Memory B cell (primary cell): ENCODE measurements at places on chromosomes 2 and 18.

GRCh38 chr2:55961318-55961911, 37.8 kb upstream of the EFEMP1 start:
- DNase-seq: no peak

- no peak for DNase-seq
These were observed 22.3 kb downstream of the IL1B start for GRCh38 chr2:112814278-112814677.

- no peak for DNase-seq
These were observed 124.3 kb downstream of the RBMS1 start for GRCh38 chr2:160368988-160369930.

DNA sequence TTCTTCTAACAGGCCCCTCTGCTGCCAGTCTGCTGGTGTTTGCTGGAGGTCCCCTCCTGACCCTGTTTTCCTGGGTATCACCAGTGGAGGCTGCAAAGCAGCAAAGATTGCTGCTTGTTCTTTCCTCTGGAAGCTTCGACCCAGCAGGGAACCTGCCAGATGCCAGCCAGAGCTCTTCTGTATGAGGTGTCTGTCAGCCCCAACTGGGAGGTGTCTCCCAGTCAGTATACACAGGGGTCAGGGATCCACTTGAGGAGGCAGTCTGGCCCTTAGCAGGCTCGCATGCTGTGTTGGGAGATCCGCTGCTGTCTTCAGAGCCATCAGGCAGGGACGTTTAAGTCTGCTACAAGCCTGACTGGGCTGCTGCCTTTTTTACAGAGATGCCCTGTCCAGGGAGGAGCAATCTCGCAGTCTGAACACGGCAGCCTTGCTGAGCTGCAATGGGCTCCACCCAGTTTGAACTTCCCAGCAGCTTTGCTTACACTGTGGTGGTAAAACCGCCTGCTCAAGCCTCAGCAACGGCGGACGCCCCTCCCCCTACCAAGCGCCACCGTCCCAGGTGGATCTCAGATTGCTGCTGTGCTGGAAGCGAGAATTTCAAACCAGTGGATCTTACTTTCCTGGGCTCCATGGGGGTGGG, 29.9 kb downstream of the CHCHD5 start:
- DNase-seq: no peak

GRCh38 chr2:136143603-136144451, 25.9 kb upstream of the CXCR4 start:
- no peak for DNase-seq

DNA sequence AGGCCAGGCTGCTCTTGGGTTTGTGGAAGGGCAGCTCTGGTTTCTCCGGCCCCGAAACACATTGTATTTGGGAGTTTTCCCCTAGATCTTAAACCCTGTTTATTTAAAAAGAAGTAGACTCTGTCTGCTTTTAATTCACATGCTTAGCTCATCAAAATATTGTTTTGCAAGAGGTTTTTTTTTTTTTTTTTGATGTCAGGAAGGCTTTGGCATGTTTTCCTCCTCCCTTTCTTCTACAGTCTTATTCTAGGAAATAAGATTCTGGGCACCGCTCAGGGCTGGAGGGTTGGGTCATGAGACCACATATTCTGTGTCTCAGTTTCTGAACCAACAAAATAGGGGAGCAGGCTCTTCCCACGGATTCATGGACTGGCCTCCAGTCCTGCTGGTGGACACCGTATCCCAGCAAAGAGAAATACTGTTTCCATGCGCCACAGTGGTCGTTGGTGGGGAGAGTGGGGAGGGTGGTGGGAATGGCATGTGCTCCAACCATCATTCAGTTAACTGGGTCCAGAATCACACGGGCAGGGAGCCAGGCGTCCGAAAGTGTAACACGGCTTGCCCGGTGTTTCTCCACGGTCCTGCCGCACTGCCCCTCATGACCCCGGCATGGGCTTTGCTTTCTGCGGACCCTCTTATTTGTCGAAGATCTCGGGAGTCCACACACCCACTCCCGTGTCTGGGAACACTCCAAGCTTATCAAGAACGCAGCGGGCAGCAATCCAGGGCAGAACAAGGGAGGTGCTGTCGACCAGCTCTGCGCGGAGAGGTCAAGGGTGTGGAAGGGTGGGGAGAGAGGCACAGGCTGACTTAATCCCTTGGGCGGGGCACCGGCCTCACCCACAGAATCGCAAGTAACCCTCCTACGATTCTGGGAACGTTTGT, 176.7 kb downstream of the GLI2 start:
- no peak for DNase-seq

GRCh38 chr2:73252238-73253027, 18.3 kb downstream of the CCT7 start:
- no peak for DNase-seq

GRCh38 chr2:133654949-133655348, 86.7 kb upstream of the NCKAP5 start:
- DNase-seq: no peak

- DNase-seq: no peak
These were observed 344.5 kb upstream of the ID2 start for GRCh38 chr2:8337321-8337720.

DNA sequence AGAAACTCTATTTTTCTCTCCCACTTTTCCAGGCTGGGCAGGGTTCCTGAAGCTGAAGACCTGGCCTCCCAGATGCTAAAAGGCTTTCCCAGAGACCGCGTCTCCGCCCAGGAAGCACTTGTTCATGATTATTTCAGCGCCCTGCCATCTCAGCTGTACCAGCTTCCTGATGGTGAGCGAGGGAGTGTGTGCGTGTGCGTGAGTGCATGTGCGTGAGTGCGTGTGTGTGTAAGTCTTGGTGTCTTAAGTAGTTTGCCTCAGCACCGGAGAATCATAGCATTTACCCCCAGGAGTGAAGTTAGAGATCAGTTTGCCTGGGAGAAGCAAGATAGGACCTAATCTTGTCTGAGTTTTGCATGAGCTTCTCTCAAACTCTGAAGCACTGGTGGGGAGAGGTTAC, 73.7 kb downstream of the CDK15 start:
- DNase-seq: no peak
